ENCODE measurements at places on chromosomes 1 and 21.
A peak's percentile ranks its signal among the peaks of the same experiment; 100 is the strongest.

- peak; percentile 18 for DNase-seq
Measured at GRCh38 chr1:111948209-111949171, 41.0 kb downstream of the KCND3 start.

- no peak for DNase-seq
Measured at GRCh38 chr1:168485048-168485447, 58.7 kb downstream of the XCL2 start.

- no peak for DNase-seq
Measured at GRCh38 chr1:94411237-94411636, 7.0 kb upstream of the ABCD3 start.

GRCh38 chr1:208256556-208256955 lies 12.4 kb upstream of the PLXNA2 start:
- DNase-seq, result no peak

Data from NCI-H510A (cell line).